Cardiac fibroblast (primary cell): ENCODE measurements at places on chromosomes 13 and 19.

DNA sequence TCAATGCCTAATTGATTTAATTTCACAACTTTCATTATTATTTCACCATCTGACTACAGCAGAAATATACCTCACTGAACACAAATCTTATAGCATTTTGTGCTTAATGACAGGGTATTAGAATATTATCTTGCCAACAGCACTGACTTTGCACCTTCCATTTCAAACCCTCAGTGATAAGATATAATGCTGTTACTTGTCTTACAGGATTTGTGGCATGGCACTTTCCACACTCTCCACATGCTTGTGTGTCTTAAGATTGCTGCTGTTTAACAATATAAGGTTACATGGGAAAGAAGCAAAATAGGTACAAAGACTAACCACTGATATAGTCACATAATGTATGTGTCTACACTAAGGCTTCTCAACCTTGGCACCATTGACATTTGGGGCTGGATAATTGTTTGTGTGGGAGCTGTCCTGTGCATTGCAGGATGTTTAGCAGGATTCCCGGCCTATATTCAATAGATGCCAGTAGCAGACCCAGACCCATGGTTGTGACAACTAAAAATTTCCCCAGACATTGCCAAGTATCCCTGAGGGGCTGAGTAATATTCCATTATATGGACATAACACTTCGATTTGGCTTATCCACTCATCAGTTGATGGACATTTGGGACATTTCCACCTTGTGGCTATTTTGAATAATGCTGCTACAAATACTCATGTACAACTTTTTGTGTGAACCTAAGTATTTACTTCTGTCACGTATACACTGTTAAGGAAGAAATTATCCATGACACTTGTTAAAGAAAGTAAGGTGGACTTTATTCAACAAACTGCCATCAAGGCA, 5.7 kb upstream of the DIAPH3 start:
- no peak for DNase-seq

GRCh38 chr19:33241530-33242101, 16.0 kb upstream of the SLC7A10 start:
- DNase-seq = no peak

GRCh38 chr19:2226840-2227360, 9.2 kb downstream of the PLEKHJ1 start:
- DNase-seq = no peak

GRCh38 chr13:51355217-51355616, 15.7 kb downstream of the SERPINE3 start:
- no peak for DNase-seq

DNA sequence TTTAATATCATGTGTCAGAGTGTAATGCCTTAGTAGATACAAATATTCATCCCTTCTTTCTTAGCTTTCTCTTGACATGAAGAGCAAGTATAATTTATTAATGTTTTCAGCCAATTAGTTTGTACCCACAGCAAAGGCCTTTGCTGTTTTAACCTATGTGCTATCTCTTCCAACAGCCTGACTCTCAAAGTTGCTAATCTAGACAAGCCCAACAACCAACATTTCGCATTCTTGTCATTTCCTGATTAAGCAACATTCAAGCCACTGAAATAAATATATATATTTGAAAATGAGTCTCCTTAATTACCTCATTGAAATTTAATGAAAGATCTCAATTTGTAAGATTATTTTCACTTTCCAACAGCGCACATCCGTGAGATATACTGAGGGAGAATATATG, 18.5 kb downstream of the EPSTI1 start:
- no peak for DNase-seq

DNA sequence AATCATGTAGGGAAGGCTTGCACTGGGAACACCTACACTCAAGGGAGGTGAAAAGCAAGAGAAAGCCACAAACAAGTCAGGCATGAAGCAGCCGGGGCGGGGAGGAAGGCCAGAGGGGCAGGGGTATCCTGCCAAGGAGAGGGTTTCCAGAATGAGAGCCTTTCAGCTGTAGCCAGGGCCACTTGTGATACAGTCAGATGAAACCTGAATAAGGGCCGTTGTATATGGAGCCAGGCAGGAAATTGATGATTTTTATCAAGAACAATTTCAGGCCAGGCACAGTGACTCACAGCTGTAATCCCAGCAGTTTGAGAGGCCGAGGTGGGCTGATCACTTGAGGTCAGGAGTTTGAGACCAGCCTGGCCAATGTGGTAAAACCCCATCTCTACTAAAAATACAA, 4.4 kb downstream of the TRPM4 start:
- DNase-seq = no peak

DNA sequence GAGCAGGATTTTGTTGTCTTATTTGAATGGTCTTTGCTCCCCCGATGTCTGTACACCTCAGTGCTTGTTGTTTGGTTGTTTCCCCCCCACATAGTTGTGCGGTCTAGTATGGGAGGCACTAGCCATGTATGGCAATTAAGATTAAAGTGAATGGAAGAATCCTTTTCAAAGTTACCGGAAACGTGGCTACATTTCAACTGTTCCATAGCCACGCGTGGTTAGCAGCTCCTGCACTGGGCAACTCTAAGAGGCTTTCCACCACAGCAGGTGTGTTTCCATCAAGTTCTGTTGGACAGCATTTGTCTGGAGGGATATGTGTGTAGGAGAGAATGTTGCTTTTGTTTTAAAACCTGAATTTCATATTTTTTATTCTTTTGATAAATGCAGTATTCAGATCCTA, 247.3 kb downstream of the GGACT start:
- no peak for DNase-seq

DNA sequence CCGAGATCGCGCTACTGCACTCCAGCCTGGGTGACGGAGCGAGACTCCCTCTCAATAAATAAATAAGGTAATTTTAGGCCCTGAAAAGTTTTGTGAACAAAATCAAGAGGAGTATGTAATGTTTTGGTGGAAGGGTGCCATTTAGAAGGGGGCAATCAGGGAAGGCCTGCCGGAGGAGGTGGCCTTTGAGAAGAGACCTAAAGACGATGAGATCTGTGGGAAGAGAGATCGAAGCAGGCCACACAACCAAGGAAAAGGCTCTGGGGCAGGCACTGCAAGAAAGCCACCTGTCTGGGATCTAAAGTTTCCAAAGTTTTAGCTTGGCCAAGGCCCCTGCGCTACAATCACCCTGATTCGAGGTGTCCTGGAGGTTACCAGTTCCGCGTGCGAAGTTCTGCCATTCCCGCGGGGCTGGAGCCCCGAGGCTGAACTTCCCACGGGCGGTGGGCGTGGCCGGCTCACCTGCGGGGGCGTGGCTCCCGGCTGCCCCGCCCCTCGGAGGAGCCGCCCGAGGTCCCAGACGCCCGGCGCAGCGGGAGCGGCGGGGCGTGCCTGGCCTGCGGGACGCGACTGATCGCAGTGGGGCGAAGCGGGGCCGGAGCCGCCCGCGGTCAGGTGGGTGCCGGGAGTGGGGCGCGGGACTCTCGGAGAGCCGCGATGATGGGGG, at the start of gene KLC3:
KLC3 (plus strand) TSS at position 519 of the 667 bp plus-strand sequence. CDS start 4,792 bp downstream, outside the sequence.
- DNase-seq = no peak

- DNase-seq = peak; percentile 63
These were observed 85.9 kb downstream of the MBNL2 start for GRCh38 chr13:97307882-97308624.

GRCh38 chr19:16360738-16361137, 36.1 kb downstream of the KLF2 start:
- DNase-seq = no peak
